ENCODE measurements at places on chromosomes 16 and 17.

DNA sequence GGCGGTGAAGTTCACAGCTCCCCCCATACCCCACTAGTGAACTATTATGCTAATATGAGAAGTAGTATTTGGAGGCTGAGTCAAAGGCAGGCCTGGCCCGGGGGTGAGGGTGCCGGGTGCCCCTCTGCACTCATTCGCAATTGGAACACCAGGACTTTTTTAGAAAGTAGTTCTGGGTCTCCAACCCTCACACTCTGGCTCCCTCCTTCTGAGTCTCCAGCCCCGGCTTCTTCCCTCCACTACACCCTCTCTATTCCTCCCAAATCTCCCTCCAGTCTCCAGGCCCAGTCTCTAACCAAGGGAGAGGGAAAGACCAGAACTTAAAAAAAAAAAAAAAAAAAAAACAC lies 11.3 kb upstream of the HOXB2 start:
- DNase-seq = no peak

DNA sequence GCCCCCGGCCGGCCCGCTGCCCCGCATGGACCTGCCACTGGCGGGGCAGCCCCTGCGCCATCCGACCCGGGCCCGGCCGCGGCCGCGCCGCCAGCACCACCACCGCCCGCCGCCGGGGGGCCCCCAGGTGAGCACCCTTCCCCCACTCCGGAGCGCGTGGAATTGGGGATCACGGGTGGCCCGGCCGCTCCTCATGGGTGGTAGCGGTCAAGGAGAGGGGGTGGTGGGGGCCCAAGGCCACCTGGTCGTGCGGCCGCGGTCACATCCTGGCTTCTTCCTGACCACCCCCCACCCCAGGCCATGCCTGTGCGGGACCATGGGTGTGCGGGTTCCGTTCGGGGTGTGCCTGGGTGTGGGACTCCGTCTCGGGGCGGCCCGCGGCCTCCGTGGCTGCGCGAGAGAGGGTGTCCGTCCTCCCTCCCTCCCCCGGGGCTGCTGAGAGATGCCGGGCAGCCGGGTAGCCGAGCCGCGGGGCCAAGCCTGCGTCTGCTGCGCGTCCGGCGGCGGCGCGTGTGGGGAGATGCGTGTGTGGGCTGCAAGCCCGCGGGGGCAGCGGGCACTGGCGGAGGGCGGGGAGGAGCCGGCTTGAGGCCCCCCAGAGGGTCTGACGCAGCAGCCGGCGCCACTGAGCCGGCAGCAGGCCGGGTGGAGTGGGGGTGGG lies 6.8 kb downstream of the ACD start:
- no peak for DNase-seq

- no peak for DNase-seq
Observed at GRCh38 chr16:62665269-62665668, 629.0 kb upstream of the CDH8 start.

DNA sequence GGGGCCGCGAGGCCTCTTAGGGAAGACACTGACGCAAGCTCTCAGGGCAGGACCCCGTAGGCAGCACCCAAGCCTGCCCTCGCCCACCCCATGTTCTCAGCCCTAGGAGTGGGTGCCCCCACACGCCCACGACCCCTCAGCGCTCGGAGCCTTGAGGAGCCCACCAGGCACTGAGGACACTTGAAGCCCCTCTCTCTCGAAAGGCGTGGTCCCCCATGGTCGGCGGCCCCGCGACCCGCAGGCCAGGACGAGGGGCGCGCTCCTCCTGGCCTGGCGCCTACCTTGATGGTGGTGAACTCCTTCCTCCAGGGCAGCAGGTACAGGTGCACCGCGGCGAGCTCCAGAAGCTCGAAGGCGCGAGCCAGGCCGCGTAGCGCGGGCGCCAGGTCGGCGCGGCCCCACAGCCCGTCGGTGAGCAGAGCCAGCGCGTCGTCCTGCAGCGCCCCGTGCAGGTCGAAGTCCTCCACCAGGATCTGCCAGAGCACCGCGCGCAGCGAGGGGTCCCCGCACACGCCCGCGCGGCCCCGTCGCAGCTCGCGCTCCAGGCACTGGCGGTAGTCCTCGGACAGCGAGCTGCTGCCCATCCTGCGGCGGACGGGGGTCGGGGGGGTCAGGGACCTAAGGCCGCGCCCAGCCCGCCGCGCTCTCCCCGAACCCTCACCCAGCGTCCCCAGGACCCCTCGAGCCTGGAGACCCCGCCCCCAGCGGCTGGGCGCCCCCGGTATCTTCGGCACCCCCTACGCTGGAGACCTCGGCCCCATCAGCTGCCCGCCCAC lies 668 bp downstream of the SPATA2L start:
- peak; percentile 20 for DNase-seq

GRCh38 chr16:89924297-89924924 lies 1.3 kb downstream of the TUBB3 start:
- no peak for DNase-seq
